ENCODE measurements at places on chromosomes 12 and 14. TPM values are rescaled to one million over a fixed set of nuclear protein-coding genes. Genes with fewer than 3 reads are reported as not detected.

The LRP1-AS gene
- total RNA-seq = not detected

The NOS1 gene
- not detected for total RNA-seq

The LRRC23 gene
- 9.1 TPM for total RNA-seq

The ESRRB gene
- 0.09 TPM for total RNA-seq

GRCh38 chr12:132606466-132606865 is 3.9 kb downstream of the LRCOL1 start:
- no peak overlapping the region for H3K27ac ChIP-seq
- no peak for DNase-seq
- peaks cover 8% of the 10 kb centered on the region for H3K27me3 ChIP-seq
- H3K4me1 ChIP-seq = no peaks in the 10 kb centered on the region
- H3K36me3 ChIP-seq = no peaks in the 10 kb centered on the region
- no peak overlapping the region for H3K4me3 ChIP-seq

All from CD4-positive, alpha-beta memory T cell (primary cell).